CD4-positive, alpha-beta T cell treated with Interleukin-17A for 4 hours (primary cell): ENCODE measurements at places on chromosomes 4 and X.

DNA sequence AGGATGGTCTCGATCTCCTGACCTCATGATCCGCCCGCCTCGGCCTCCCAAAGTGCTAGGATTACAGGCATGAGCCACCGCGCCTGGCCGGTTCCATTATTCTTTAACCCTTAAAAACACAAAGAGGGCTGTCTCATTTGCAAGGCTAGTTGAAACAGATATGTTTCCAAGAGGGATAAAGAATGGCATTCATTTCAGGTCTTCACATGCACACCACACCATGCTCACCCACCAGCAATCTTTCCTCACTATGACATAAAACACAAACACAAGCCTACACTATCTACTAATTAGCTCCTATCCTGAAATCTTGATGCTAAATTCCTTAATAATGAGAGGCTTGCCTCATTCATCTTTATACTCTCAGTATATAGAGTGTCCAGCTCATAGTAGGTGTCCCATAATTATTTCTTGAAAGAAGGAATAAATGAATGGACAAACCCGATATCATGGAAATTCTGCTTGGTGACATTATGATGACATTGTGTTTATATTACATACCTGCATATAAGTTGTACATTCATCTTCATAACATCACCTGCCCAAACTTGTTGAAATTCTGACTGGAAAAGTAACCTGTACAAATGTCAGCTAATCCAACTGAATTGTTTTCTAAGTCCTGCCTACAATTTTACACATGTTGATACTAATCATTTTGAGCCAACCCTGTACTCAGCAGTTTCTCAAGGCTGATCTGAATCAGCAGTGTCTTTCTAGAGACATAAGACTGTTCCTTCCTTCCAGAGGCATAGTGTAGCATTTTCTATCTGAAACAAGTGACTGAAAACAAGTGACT lies 408.5 kb downstream of the KLHL13 start:
- no peak for DNase-seq

DNA sequence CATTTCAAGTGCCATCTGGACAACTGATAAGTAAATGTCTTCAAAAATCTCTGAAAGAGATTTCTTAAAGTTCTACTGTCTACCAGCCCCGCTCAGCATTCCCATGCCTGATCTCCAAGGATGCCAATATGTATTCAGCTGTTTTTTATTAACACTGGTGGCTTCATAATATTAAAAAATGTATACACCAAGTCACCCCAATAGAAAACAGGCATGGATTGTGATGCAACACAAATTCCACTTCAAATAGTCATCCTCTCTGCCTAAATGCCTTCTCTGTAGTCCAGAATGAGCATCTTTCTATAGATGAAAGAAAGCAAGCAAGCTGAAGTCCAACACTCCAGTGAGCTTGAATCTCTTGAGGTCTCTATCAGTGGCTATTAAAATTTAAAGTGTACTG lies 152.2 kb upstream of the PPARGC1A start:
- DNase-seq = no peak

GRCh38 chrX:110131031-110131430 lies 128.1 kb downstream of the TMEM164 start:
- no peak for DNase-seq

GRCh38 chr4:48255959-48256342 lies 13.7 kb downstream of the TEC start:
- DNase-seq = no peak

DNA sequence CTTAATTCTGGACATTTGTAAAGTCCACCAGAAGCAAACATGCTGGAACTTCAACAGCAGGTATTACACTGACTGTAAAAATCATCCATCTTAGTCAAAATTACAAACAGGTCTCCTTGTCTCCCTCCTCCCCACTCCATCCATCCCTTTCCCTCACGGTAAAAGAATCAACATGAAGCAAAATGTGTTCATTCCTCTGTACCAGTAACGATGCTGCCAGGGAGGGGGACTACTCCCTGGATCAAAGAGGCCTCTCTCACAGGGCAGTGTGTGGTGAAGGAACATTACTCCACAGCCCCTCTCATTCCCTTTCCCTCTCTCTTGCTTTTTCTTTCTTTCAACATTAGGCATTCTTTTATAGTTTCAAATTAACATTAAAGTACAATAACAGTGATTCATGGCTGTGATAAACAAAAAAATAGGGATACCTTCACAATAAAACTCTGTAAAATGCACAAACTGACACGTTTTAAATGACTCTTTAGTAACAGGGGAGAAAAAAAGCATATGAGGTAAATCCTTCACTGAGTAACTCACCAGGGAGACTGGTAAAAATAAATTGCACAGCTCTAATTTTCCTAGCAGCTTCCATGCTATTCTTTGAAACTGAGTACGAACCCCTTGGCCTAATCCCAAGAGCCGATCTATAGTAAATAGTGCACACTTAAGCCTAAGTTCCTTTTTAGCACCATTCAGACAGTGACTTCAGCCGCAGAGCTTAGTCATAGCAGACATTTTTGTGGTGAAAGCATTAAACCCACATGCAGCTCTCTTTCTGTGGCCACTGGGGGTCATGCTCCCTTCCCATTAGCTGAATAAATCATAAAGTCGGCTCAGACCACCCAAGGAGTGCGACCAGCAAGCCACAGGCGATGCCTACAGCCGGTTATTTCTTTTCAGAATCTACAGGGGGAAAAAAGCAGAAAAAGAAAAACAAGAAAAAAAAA lies 215.6 kb upstream of the GYPA start:
- no peak for DNase-seq

DNA sequence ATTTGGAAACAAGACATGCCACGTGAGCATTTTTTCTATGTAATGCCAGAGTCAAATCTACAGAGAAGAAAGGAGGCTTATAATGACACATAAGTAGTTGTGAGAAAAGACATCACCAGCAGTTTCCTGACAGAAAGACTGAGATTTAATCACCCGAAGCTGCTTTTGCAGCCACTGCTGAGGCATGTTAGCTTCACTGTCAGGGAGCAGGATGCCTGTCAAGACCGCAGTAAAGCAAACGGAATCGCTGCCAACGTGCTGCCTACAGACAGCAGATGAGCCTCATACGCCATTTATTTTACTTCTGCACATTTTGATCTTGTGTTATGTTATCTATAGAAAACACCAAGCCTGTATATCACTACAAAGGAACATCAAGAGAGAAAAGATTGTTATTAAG lies 68.7 kb upstream of the NDST3 start:
- no peak for DNase-seq
